Cardiac muscle cell (in vitro differentiated cells and primary cell): ENCODE measurements at places on chromosomes 5 and 9. TPM values are rescaled to one million over a fixed set of nuclear protein-coding genes. Genes with fewer than 3 reads are reported as not detected.

GDF9 gene
- total RNA-seq: 0.14 and 0.45 TPM in 2 replicates

SPINK6 gene
- total RNA-seq: not detected in 2 replicates

HSD17B4 gene
- total RNA-seq: 165 and 217 TPM in 2 replicates

CDHR2 gene
- 0.07 and 0.60 TPM in 2 replicates for total RNA-seq

ANGPTL2 gene
- total RNA-seq: 3.6 and 5.8 TPM in 2 replicates

GABBR2 gene
- total RNA-seq: 0.06 TPM in 1 of 2 replicates, not detected in the other

KIF24 gene
- 2.7 and 5.8 TPM in 2 replicates for total RNA-seq

CARD9 gene
- 0.46 and 2.1 TPM in 2 replicates for total RNA-seq

NPR3 gene
- 1.1 and 2.7 TPM in 2 replicates for total RNA-seq

ACTBL2 gene
- total RNA-seq: not detected in 2 replicates

TSTD2 gene
- total RNA-seq: 22.6 and 25.9 TPM in 2 replicates

KLF4 gene
- total RNA-seq: 0.56 and 1.4 TPM in 2 replicates

FSTL4 gene
- 0.06 and 0.11 TPM in 2 replicates for total RNA-seq

CCDC171 gene
- total RNA-seq: 2.9 and 4.5 TPM in 2 replicates

NIPAL4 gene
- total RNA-seq: 0.18 and 0.36 TPM in 2 replicates

SLC4A9 gene
- total RNA-seq: not detected in 2 replicates

HCN1 gene
- 5.6 and 11.3 TPM in 2 replicates for total RNA-seq

CYSRT1 gene
- 5.8 and 7.0 TPM in 2 replicates for total RNA-seq

LYRM7 gene
- 6.5 and 7.1 TPM in 2 replicates for total RNA-seq

PCDHGA4 gene
- 1.5 and 1.8 TPM in 2 replicates for total RNA-seq

ADGRV1 gene
- total RNA-seq: 15.5 and 18.4 TPM in 2 replicates

ADAMTS2 gene
- 2.5 and 8.8 TPM in 2 replicates for total RNA-seq
